ENCODE measurements at places on chromosomes 7 and 10.

GRCh38 chr7:124843336-124843735, 77.7 kb upstream of the GPR37 start:
- DNase-seq, result no peak

DNA sequence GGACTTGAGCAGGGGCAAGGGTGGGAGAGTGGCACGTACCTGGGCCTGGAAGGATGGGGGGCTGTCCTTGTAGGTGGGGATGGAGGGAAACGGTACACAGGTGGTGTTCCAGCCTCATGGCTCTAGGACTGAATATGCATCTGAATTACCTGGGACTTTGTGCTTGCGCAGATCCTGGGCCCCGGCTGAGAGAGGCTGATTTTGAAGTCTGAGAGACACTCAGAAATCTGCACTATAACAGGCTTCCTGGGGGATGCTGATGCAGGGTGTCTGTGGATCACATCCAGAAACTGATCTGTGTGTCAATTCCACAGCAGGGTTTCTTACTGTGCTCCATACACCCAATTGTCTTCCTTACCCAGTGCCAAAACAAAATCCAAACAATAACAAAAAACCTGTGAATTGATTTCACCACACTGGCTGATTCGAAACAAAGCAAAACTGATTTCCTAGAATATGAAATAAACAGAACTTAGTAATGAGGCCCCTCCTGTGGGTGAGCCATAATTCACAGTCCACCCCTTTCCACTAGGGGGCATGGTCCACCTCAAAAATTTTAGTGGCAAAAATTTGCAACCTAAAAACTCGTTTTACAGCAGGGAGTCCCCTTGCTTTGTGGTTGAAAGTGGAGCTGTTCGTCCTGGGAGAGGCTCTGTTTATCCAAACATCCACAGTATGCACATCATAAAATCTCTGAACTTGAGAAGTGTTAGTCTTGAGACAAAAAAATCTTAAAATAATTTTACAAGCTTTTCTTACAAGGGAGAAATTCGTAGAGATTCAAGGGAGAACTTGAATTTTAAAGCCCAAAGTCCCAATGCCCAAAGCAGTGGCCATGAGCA, 32.0 kb upstream of the PLEKHA1 start:
- peak; percentile 28 for DNase-seq

- DNase-seq, result no peak
Measured at GRCh38 chr7:113639221-113639620, 279.6 kb downstream of the PPP1R3A start.

GRCh38 chr7:64914557-64914956, 11.5 kb downstream of the ZNF273 start:
- DNase-seq, result no peak

- DNase-seq, result no peak
Measured at GRCh38 chr10:121891103-121891502, 36.7 kb downstream of the ATE1 start.

DNA sequence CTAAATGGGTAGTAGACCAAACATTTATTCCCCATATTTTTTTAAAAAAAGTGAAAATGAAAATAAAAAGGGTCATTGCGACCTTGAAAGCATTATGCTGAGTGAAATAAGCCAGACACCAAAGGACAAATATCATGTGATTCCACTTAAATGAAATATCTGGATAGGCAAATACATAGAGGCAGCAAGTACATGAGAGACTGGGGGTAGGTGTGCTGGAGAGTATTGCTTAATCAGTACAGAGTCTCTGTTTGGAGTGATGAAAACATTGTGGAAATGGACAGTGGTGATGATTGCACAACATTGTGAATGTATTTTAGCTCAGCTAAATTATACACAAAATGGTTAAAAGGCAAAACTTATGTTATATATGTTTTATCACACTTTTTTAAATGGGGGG, 169.4 kb downstream of the AKR1D1 start:
- no peak for DNase-seq

GRCh38 chr7:74253331-74253730, 868 bp downstream of the RFC2 start:
- no peak for DNase-seq

GRCh38 chr10:79028451-79029010, 40.2 kb upstream of the ZMIZ1 start:
- DNase-seq, result no peak

GRCh38 chr10:61971003-61971325, 69.5 kb downstream of the ARID5B start:
- no peak for DNase-seq

GRCh38 chr7:84848219-84848973, 338.5 kb downstream of the SEMA3D start:
- no peak for DNase-seq

GRCh38 chr7:112152186-112152585, 54.0 kb downstream of the DOCK4 start:
- DNase-seq, result no peak

DNA sequence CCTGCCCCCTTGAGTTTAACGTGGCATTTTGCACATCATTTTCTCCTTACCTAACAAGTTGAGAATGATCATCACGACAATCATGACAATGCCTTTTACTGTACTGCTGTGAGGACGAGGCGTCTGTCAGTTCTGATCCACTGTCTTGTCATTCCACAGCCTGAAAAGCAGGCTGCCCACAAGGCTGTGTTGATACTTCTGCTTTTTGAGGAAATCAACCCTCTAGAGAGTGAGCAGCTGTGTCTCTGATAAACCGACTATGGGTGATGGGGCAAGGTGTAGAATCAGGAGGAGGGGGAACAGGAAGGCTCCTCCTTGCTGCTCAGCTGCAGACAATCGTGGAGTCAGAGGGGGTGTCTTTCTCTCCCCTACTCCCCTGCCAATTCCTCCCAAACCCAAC, 30.6 kb upstream of the C10orf120 start:
- DNase-seq, result no peak

DNA sequence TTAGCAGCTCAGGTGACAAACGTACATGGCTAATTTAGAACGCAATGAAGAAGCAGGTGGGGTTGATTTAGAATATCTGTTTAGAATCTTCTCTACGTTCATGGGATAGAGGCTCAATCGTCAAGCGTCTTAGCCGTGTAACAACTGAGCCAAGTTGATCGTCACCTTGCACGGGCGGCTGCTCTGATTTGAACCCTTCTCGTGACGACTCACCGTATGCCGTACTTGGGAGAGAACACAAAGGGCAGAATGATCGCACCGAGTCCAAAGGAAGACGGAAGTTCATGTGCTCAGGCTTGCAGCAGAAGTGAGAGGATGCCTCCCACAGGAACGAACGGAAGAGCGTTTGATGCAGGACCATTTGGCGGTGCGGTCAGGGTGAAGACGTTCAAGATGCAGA, 108.3 kb upstream of the TCERG1L start:
- DNase-seq, result no peak

DNA sequence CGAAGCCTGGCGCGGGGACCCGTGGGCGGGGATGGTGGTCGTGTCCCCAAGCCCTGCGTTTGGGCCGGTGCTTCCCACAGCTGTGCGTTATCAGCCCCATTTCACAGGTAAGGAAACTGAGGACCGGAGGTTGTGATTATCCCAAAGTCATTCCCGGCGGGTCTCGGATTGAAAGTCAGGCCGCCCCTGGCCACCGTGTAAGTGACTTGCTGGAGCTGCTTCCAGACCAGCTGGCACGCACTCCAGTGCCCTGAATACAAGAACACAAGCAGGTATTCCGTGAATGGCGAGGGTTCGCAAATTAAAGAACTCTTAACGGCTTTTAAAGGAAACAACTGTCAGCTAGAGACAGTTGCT, 675 bp upstream of the ATE1 start:
- DNase-seq, result peak; percentile 9

DNA sequence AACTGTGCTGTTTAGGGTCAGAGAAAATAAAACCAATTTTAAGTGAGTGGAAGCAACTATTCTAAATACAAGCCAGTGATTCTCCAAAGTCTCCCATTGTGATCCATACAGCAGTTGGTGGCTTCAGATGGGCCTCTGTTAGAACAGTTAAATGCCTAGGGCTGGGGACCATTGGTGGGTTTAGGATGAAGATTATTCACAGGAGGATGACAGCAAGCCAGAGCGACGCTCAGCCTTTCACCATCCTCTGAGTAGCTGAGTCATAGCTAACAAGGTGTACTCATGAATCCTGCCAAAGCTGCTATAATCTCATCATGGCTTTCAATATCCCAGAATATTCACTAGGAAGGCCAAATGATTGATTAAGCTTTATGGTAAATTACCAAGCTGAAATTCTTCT, 39.6 kb downstream of the STARD3NL start:
- no peak for DNase-seq

DNA sequence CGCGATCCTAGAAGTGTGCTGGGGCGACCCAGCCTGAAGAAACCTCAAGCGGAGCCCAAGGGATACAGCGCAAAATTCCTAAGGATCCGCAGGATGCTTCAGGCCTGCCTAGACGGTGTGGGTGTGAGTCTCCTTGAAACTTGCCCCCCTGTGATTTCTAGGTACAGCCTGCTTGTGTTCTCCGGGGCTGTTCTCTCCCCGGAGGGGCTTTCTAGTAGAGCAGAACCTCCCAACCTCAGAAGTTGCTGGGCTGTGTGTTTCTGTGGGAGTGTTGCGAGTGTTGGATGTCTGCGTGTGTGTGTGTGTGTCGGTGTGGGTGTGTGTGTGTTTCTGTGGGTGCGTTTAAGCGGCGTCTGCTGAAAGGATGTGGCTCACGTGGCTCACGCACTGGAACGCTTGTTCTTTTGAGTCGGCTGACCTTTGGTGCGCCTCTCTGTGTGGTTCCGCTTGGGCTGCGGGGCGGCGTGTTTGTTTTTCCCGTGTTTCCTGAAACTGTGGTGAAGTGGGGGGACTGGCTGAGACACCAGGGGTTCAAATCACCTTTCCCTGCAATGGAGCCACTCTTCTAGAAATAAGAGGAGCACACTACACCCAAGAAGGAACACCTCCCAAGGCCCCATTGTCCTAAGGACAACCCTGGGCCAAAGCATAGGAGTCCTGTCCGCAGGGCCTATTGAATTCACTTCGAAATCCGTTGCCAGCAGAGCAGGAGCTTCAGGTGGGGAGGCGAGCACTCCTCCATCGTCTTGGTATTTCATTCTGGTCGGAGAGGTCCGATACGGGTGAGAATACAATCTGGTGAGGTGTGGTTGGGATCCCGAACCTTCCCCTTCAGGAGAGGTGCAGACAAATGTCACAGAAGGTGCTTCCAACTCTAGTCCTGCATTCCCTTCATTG, 25.1 kb upstream of the ZNF273 start:
- DNase-seq, result no peak

DNA sequence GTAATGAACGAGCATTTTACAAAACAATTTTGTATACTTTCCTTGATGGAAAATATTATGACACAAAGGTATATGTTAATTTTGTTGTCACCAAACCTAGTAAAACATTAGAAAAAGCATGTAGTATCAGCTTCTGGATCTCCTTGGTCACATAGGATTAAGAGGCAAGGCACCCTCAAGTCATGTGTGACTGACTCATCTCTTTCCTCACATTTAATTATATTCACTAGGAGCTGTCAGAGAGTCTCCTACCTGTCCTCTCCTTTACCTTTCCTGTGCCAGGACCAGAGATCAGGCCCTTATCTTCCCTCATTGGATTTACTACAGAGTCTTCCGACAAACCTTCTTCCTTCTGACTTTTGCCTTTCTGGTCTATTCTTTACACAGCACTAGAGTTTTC, 111.3 kb upstream of the RPA3 start:
- DNase-seq, result no peak

- DNase-seq, result no peak
Measured at GRCh38 chr10:81479316-81479715, 395.7 kb upstream of the NRG3 start.

GRCh38 chr10:103717341-103718246, 137.8 kb downstream of the SH3PXD2A start:
- DNase-seq, result no peak

GRCh38 chr10:103614306-103615158, 121.0 kb downstream of the NEURL1 start:
- no peak for DNase-seq

DNA sequence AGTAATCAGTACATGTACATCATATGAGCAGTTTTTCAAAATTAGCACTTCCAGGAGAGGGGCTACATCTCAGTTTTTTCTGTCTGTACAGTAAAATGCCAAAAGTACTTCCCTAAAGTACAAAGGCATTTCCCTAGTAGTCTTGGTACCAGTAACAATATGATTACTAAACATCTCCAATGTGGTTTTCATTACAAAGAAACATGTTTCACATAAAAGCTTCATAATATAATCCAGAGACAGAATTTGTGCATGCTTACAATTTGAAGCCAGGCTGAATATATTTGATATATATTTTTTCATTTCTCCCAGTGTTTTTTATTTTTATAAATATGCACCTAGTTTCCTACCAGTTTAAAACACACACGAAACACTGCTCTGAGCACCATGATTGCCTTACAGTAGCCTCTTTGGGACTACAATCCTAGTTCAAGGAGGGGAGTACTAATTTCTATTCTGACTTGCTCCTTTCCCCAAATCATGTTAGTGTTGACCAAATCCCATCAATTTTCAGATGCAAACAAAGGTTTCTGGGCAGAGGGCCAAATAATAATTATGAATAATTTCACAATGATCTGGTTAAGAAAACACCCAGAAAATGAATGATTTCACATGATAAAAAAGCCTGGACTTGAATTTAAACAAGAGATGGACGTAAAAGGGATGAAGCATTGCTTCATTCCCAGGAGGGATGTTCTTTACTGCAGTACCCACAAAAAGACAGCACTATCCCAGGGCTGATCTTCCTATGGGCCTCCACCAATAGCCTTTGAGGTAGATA, 201.3 kb downstream of the SLC25A13 start:
- DNase-seq, result no peak

All from stimulated activated CD4-positive, alpha-beta T cell treated with anti-CD3 and anti-CD28 coated beads, Interleukin-15, amount 100 ng/mL, for 1 hour (primary cell).